ENCODE measurements at places on chromosomes 3 and 15.

GRCh38 chr3:183800243-183800863 lies 25.0 kb downstream of the MAP6D1 start:
- DNase-seq = no peak

DNA sequence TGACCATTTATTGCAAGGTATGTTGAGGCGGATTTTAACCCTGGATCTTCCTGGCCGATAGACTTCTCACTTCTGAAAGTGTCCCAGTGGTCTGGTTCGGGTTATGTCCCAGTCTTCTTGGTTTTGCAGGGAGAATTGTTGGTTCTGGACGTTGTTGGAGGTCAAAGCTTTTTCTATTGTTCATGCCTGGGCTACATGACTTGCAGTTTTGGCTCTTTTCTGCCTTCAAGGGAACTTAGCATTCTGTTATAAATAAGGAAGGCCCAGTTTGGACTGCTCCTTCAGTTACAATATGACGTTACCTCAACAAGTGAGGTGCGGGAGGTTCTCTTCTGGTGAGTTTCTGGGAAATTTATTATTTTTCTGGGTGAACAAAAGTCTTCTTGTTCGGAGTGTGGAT lies 614.3 kb downstream of the DIPK2A start:
- no peak for DNase-seq

DNA sequence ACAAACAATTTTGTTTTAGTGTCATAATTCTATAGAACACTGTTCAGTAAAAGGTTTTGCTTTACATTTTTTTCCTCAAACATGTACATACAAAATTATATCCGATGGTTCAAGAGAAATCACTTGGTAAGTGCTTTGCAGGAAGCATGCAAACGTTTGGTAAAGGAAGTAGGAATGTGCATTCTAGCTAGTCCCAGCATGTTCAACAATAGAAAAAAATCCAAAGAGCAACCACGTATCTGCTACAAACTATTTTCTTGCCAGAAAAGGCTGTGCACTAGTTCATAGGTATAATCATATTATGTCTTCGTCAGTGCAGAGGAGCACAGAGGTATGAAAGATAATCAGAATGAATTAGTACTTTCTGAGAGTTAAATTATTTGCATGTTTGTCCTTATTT lies 58.0 kb downstream of the GPR160 start:
- no peak for DNase-seq

GRCh38 chr3:18188491-18188890 lies 236.6 kb downstream of the SATB1 start:
- no peak for DNase-seq

DNA sequence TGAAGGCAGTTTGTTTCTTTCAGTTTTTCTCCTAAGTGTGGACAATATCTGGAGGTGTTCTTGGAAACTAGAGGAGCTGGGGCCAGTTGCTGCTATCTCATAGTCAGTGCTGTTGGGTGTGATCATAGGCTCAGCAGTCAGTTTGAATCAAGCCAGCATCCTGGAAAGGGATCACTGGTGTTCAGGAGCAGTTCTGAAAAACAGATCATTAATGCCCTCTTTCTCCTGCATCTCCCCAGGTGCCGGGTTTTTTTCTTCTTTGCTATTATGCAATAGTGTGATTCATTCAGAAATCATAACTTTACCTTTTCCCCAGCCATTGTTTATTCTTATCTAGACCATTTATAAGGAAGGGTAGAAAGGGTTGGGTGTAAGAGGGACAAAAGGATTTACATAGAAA lies 24.0 kb downstream of the LNP1 start:
- DNase-seq = no peak

GRCh38 chr15:28887339-28888174 lies 1.8 kb downstream of the APBA2 start:
- DNase-seq = no peak

DNA sequence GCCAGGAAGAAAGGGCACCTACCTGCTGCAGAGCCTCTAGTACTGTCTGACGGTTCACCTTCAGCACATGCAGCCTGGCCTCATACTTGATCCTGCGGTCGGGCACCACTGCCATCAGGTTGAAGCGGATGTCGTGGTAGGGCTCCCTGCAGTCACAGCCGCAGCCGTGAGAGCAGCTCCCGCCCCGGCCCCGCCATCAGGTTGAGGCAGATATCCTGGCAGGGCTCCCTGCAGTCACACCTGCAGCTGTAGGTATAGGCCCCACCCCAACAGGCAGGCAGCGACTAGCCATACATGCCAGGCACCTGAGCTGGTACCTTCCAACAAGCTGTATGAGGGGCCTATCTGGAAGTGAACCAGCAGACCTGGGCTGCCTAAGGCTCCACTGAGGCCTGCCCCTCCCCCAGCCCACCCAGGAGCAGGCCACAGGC lies 38.7 kb downstream of the SEMA3G start:
- no peak for DNase-seq

Data from iPS DF 19.7 (cell line).